ENCODE measurements at places on chromosomes 16 and 17.

- DNase-seq, result peak; percentile 97
- H3K4me3 ChIP-seq, result peak overlapping the region; percentile 69
- peaks cover 60% of the 10 kb centered on the region for H3K27me3 ChIP-seq
- H3K36me3 ChIP-seq, result no peaks in the 10 kb centered on the region
- H3K27ac ChIP-seq, result no peak overlapping the region
- peaks cover 3% of the 10 kb centered on the region for H3K4me1 ChIP-seq
Measured at GRCh38 chr17:35486920-35487732, 38.6 kb upstream of the SLFN13 start.

GRCh38 chr16:23924128-23924527, 88.3 kb downstream of the PRKCB start:
- H3K27me3 ChIP-seq, result no peaks in the 10 kb centered on the region
- no peak overlapping the region for H3K4me3 ChIP-seq
- DNase-seq, result no peak
- H3K36me3 ChIP-seq, result no peaks in the 10 kb centered on the region
- H3K27ac ChIP-seq, result no peak overlapping the region
- no peaks in the 10 kb centered on the region for H3K4me1 ChIP-seq

DNA sequence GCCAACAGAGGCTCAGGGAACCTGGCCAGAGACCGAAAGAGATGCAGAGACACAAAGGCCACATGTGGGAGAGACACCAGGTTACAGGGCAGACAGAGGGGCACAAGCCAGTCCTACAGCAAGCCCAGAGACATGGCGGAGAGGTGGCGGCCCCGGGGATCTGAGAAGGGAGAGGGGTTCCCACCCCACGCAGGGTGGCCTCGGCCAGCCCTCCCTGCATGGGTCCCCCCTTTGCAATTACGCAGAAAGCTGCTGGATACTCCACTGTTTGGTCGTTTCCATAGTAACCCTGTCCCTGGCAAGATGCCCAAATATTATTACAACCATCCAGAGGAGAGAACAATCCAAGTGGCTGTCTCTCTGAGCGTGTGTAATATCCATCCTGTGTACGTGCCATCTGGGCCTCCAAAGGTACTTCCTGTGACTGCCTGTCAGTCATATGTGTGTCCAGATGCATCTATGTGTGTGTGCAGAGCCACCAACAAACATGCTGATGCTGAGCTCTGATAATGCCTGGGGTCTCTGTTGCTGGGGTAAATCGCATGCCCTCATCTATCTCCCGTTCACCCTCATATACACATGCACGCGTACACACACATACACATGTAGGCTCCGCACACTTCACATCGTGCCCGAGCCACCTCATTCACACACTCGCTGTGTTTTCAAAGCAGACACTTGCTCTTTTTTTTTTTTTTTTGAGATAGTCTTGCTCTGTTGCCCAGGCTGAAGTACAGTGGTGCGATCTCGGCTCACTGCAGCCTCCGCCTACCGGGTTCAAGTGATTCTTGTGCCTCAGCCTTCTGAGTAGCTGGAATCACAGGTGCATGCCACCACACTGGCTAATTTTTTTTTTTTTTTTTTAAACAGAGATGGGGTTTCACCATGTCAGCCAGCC, 5.5 kb downstream of the PCGF2 start:
- H3K36me3 ChIP-seq, result peaks cover 31% of the 10 kb centered on the region
- no peak overlapping the region for H3K4me3 ChIP-seq
- H3K27ac ChIP-seq, result peak overlapping the region; percentile 82
- peak; percentile 96 for DNase-seq
- H3K27me3 ChIP-seq, result no peaks in the 10 kb centered on the region

DNA sequence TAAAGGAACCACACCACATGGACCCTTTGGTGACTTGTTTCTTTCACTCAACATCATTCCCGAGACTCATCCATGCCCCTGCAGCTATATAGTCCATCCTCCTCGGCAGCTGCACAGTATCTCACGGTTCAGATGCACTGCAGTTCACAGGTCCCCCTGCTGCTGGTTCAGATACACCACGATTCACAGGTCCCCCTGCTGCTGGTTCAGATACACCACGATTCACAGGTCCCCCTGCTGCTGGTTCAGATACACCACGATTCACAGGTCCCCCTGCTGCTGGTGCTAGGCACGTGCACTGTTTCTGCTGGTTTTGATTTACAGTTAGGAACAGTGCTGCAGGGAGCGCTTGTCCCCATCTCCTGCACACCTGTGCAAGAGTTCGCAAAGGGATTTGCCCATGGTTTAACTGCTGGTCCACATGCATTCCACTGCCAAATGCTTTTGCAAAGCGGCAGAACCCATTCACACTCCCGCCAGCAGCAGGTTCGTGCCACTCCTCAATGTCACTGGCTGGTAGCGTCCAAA, 3.8 kb downstream of the HSDL1 start:
- H3K27me3 ChIP-seq, result peaks cover 3% of the 10 kb centered on the region
- no peak overlapping the region for H3K4me3 ChIP-seq
- no peak for DNase-seq
- peaks cover 9% of the 10 kb centered on the region for H3K4me1 ChIP-seq

DNA sequence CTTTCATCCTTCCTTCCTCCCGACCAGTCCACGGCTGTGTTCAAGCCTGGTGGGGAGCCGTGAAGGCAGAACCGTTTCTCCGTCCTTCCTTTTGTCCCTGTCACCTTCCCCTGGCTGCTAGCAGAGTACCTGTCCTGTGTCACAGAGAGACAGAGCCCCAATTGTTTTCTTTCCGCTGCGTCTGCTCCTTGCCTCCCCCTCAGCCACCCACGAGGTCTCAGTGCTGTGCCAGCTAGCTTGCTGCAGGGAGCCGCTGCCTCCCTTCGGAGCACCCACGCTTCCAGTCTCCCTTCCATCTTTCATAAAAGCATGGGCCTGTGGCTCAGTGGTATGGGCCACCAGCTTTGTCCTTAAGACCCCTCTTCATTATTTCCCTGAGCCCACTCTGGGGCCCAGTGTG, 62.2 kb downstream of the MPRIP start:
- peak overlapping the region; percentile 10 for H3K27ac ChIP-seq
- no peak overlapping the region for H3K4me3 ChIP-seq
- DNase-seq, result no peak
- H3K27me3 ChIP-seq, result no peaks in the 10 kb centered on the region
- H3K36me3 ChIP-seq, result peaks cover 41% of the 10 kb centered on the region

DNA sequence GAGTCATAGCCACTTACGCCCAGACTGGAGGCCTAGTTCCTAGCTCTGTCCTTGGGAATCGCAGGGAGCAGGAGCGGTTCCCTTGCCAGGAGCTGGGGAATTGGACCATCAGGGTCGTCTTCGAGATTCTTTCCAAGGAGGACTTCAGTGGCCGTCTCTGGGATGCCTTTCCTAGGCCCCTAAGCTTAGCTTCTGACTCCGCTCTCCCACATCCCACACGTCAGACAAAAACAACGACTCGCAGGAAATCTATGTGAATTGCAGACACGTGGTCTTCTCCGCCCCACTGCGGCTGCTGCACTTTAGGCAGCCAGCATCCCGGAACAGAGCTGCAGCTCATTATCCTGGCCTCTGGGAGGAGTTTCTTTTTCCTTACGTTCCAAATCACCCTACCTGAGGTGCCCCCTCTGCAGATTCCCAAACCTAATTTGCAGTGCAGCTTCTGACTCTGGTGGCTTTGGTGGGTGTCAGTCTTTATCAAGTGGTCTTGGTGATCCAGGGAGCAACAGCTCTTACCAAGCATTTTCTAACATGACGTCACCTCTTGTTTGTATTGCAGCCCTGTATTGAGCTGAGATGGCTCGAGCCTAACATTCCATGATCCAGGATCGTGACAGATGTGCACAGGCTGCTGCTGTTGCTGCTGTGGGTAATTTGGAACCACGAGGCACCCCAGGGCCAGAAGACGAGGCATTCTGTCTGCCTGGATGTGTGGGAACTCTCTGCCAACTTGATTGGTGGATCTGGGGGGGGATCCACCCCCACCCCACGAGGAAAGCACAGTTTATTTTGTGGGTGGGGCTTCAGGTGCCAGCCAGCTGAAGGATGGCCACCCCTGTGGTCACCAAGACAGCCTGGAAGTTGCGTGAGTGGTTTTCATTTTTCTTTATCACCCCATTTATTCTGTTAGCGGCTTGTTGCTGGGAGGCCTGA, 1.1 kb downstream of the KATNB1 start:
- peaks cover 13% of the 10 kb centered on the region for H3K4me1 ChIP-seq
- no peaks in the 10 kb centered on the region for H3K27me3 ChIP-seq
- peak overlapping the region; percentile 99 for H3K27ac ChIP-seq
